ENCODE measurements at places on chromosomes 5 and 9.

- DNase-seq, result no peak
These were observed 14.3 kb downstream of the MCCC2 start for GRCh38 chr5:71601222-71602026.

GRCh38 chr5:126896170-126896702 lies 119.3 kb downstream of the LMNB1 start:
- DNase-seq, result no peak

DNA sequence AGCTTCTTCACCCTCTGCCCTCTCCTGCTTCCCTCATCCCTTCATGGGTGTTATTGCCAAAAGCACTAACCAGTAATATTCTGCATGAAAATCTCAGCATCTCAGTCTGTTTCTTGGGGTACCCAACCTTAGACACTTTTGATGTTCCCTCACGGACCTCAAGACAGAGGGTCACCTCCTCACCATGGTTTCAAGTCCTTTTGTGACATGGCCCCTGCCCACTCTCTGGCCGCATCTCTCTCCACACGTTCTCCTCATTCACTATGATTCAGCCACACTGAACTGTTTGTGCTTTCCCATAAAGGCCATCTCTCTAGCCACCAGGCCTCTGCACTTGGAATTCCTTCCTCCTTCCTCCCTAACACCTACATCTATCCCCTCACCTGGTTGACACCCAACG lies 111.5 kb upstream of the SPOCK1 start:
- DNase-seq, result no peak

DNA sequence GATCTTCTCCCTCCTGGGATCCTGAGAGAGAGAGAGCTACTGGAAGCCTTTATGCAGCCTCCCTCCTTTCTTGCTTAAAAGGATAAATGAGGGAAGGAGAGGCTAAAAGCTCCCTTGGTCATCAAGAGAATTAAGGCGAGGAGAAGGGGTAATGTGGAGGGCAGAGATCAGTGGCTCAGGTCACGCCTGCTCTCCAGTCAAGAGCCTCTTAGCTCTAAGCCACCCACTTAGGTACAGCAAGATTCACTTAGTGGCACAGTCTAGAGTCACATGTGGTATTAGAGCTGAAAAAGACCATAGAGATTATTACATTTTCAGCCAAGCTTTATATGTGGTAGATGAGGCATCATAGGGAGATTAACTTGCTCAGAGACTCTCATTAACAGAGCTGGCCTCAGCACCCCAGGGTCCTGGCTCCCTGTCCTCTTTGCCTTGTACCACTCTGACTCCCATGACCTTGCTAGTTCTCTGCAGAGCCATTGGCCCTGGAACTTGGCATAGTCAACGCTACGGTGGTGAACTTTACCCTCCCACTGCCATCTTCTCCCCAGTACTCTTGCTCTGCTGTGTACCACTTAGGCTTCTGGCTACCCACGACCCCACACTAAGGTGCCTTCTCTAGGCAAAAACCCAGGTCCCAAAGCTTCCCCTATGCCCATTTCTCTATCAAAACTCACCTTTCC lies 37.6 kb downstream of the MFAP3 start:
- no peak for DNase-seq

DNA sequence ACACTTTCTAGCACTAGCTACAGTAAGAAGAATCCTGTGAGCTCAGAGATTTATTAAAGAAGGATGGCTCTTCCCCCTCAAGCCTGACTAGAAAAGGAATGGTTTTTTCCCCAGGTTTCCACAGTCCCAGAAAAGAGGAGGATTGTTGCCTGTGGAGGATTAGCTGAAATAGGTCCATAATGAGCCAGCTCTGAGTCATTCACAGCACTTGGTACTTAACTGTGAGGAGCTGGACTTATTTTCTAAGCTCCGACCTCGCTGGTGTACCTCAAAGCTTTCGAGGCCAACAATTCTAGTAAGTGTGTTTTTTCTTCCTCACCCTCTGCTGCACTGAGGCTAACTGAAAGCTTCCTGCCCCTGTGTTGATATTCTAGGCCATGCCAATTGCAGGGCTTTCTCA lies 222.5 kb upstream of the IL12B start:
- DNase-seq, result no peak

DNA sequence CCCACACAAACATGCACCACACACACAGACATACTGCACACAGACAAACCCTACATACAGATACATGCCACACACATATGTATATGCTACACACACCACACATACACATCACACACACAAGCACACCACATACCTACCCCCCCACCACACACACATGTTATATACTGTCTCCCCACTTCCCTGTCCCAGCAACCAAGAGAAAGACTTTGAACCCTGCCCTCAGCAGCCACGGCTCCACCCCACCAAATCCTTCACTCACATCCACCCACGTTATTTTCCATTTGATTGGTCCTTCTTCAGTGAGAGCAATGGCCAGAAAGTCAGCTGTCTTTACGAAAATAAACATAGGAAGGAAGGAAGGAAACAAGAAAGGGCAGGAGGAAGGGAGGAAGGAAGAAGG lies 479.8 kb downstream of the DIRAS2 start:
- DNase-seq, result no peak

DNA sequence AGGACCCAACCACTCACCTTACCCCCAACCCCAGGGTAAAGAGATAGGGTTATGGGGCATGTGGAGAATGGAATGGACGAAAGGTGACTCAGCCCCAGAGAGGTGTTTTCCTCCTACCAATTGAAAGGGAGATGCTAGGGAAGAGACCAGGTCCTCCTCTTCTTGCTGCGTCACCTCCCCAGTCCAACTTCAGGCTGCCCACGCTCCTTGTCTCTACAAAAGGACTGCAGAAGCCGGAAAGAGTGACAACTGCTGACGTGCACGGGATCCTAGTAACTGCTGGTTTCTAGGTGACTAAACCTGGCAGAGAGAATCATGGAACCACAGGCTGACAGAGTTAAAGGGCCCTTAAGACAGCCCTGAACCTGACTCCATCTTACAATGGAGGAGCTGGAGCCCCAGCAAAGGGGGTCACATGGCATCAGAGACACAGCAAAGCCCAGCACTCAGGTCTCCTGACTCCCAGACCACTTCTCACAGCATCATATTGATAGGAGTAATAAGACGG lies 2.2 kb downstream of the GPX3 start:
- DNase-seq, result peak; percentile 37

DNA sequence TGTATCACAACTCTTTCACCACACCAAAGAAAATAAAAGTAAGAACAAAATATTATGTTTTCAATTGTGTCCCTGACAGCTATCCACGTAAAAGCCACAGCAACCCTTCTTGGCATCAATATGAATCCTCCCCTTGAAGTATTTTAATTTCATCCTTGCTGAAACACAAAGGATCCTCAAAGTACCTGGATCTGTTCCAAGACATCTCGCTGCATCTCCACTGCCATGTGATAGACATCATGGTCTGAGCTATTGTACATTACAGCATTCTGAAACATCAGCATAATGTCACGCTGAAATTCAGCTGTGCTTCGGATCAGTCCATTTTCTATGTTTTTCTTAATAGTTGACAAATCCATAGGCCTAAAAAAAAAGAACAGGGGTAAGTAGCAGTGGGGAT lies 17.7 kb downstream of the BRD8 start:
- DNase-seq, result no peak

DNA sequence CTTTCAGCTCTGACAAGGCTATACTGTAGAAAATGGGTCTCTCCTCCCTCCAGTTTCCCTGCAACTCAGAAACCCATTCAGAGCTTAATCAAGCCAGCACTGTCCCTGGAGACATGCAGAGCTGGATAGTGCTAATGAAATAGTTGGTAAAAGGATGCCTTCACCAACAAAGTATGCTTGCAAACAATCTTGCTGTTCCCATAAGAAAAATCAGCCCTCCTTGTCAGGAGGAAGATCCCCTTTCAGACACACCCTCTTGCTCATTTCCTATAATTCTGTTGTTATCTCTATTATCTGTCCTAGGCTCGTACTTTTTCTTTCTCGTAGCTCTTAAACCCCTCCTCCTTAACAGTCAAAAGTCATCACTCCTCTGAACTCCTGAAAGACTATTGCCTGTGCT lies 9.9 kb upstream of the OSMR start:
- no peak for DNase-seq

- no peak for DNase-seq
These were observed 4.9 kb upstream of the NXNL2 start for GRCh38 chr9:88530051-88530450.

GRCh38 chr5:31531543-31531887 lies 378 bp downstream of the DROSHA start:
- DNase-seq, result no peak

- DNase-seq, result no peak
These were observed 21.7 kb downstream of the IGIP start for GRCh38 chr5:140147460-140147859.

DNA sequence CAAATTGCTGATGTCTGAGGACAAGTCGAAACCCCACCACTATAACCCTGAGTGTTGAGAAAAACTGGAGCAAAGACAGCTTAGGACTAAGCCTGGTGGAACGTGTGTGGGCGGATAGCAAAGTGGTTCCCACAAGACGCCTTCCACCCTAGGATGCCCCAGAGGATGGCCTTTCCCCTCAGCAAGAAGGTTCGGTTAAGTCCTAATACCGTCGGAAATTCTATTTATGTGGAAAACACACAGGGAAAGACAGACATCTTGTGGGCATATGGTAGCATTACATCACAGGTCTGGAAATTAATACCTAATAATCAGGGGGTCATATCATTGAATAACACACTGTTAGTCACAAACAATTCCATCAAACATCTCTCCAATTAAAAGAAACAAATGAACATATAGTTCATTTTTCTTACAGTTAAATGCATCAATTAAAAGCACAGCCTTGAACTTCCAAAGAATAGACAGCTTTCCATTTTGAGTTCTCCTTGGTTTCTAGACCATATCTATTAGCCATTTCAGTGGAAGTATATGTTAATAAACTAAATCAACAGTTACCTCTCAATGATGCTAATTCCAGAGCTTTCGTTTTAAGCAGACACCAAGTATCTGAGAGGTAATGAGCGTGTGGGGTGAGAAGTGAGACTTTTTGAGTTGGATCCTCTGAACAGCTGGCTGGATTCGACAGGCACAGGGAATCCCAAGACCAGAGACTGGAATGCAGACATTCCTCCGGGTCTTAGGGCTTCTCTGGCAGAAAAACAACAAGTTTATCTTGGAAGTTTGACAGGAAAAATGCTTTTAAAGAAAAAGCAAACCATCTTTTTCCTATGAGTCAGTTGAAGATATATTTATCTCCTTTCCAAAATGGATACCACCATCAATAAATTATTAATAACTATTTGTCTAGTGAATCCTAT lies 2.9 kb upstream of the ICE1 start:
- no peak for DNase-seq

- DNase-seq, result no peak
These were observed 152.0 kb upstream of the SLC28A3 start for GRCh38 chr9:84492366-84493159.

DNA sequence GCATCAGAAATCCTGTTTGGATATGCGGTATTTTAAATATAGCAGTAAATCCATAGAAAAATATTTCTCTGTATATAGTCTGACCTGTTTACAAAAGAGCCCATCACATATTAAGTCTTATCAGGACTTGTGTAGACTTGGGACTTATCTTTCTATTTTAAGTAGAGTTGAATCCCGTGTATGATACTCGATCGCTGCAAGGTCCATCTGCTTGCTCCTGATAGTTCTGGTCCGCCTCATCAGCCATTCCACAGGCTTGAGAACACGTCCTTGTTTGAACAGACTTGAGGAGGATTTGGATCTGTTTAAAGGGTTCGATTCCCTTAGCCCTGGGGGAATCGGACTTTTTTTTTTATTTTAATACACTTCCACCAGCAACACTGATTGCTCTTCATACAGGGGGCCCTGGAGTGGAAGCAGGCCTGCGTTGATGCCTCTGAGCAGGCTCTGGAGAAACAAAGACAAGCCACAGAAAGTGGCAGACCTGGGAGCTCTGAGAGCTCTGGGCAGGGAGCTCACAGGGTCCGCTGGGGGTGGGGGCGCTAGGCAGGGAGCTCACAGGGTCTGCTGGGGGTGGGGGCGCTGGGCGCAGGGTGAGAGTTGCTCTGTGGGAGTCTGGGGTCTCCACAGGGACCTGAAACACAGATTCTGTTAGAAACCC lies 112.2 kb downstream of the MVB12B start:
- no peak for DNase-seq

GRCh38 chr9:131658377-131659129 lies 81.3 kb downstream of the RAPGEF1 start:
- no peak for DNase-seq

DNA sequence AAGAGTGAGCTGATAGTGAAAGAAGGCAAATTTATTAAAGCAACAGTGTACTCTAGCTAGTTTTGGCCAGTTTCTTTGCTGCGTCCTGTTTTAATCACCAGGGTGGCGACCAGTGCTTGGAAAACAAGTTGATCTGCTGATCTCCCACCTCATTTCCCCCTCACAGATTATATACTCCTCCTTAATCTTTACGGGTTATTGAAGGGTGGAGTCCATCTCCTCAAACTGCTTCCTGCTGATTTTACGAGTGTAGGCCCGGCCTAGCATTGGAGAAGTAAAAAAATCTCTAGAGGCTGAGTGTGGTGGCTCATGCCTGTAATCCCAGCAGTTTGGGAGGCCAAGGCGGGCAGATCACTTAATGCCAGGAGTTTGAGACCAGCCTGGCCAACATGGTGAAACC lies 14.0 kb upstream of the CFAP95 start:
- no peak for DNase-seq

DNA sequence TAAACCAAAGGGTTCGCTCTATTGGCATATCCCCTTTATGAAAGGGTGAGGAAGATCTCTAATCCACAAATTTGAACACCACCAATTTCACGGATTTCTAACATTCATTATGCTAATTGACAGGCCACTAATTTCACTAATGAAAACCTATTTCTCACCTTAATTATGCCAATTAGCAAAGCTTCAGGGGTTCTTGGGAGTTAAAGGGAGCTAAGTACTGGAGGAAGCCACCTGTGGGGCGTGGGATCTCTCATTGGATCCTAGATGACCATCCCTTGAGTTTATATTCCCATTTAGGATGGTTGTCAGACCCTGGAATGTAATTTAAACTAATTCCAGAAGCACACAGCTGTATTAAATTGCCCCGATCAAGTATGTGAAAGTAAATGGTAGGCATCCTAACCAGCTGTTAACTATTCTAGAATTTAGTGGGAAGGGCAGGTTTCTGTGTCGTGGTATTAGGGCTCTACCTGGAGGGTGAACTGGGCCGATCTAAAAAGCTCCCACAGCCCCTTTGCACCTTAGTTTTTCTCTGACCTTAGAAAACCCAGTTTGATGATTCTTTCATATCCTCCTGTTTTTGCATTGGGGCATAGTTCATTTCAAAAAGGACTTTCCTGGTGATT lies 77.1 kb downstream of the C9orf152 start:
- no peak for DNase-seq
